Muscle of arm (tissue), 14 donors: ENCODE measurements at places on chromosomes 1 and 21.
A peak's percentile ranks its signal among the peaks of the same experiment; 100 is the strongest.

- DNase-seq = no peak
These were observed 15.8 kb upstream of the RNF223 start for GRCh38 chr1:1089731-1090423.

DNA sequence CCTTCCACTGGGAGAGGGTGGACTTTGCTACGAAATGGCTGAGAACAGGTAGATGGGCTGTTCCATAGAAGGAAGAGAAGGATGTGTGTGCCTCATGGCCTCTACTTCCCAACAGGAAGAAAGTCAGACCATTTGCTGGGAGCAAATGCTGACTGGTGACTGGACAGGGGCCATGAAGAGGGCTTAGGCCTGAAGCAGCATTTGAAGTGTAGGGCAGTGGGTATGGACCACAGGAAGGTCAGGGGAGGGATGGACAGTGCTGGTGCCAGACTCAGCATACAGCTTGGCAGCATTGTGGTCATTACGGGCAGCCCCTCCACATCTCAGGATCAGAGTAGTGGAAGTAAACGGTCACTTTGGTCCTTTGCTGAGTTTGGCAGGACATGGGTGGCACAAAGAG is 275.7 kb downstream of the MATN1 start:
- no peak for DNase-seq

DNA sequence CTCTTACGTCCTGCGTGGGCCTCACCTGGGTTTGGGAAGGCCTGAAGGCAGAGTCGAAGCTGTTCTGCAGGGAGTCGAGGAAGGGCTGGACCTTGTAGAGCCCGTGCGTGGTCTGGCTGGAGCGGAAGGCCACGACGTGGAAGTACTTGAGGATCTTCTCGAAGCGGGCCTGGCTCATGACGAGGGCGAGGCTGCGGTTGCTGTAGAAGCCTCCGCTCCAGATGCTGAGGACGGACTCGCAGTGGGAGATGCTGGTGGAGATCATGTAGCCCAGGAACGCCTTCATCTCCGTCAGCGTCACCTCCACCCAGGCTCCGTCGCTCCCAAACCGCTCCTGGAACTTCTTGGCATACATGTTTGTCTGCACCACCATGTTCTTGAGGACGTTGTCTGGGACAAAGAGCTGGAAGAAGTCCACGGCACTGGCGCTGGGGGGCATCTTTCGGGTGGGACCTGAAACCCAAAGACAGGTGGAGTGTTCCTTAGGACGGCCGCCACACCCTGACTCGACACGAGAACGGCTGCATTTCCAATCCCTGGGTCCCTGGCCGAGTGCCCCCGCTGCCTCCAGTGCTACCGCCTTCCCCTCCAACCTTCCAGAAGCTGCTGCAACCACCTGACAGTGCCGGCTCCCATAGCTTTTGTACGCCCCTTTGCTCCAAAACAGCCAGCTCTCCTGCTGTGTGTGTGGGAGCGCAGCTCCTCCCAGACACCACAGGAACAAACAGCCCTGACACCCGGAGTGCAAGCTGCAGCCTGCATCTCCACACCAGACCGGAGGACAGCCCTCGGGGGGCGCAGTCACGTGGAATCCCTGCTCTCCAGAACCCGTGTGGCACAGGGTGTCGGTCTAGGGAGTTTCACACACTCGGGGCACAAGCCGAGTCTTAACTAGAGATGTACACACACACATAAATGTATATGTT is 69.0 kb downstream of the PGBD5 start:
- no peak for DNase-seq

DNA sequence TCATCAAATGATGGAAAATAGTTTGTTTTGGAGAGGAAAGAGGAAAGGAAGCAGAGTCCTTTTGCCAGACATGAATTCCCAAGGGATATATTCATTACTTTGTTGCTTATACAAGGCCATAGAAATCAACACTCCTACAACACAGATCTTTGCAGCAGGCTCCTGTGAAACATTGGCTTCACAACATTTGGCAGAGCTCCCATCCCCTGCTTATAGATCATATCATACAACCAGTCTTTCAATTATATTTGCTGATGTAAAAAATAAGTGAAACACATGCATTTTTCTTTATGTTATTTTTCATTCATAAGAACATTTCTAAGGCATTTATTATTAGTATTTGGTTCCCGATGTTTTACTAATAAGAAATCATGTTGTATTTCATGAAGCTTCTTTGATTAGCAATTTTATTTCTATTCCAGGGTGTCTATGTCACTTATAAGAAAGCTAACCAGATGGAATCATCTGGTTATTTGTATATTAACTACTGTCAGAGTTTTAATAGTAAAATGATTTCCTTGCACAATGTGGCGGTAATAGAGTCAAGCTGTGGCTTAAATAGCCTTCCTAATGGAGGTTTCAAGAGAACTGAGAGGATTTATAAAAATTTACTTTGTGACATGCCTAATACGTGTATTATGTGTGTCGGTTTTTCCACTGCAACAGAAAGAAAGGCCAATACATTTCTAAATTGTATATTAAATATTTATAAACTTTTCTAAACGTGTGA is 470.3 kb upstream of the NCAM2 start:
- DNase-seq = peak; percentile 15
